ENCODE measurements at places on chromosomes 11 and 22. TPM values are rescaled to one million over a fixed set of nuclear protein-coding genes. Genes with fewer than 3 reads are reported as not detected.

POU2AF2 gene
- not detected for total RNA-seq

OR52E8 gene
- not detected for total RNA-seq

TRPC6 gene
- total RNA-seq, result not detected

KMT2A gene
- 94.1 TPM for total RNA-seq

FOLR1 gene
- not detected for total RNA-seq

OR56A5 gene
- total RNA-seq, result not detected

MOGAT2 gene
- not detected for total RNA-seq

WNT11 gene
- total RNA-seq, result not detected

BUD13 gene
- 34.9 TPM for total RNA-seq

YAP1 gene
- not detected for total RNA-seq

SYCE3 gene
- total RNA-seq, result not detected

PLEKHA7 gene
- 2.0 TPM for total RNA-seq

ROBO4 gene
- total RNA-seq, result 0.20 TPM

GDPD4 gene
- total RNA-seq, result not detected

CCDC87 gene
- 0.07 TPM for total RNA-seq

MISFA gene
- total RNA-seq, result 2.6 TPM

KRTAP5-6 gene
- total RNA-seq, result not detected

IFITM5 gene
- total RNA-seq, result not detected

PGA3 gene
- total RNA-seq, result not detected

LRRC56 gene
- total RNA-seq, result 2.2 TPM

DRD4 gene
- total RNA-seq, result 0.39 TPM

PKP3 gene
- not detected for total RNA-seq

KRTAP5-9 gene
- 0.18 TPM for total RNA-seq

NDUFS8 gene
- total RNA-seq, result 123 TPM

FAM227A gene
- total RNA-seq, result 0.11 TPM

FIBIN gene
- total RNA-seq, result not detected

HBB gene
- total RNA-seq, result not detected

UPK3A gene
- not detected for total RNA-seq

NCR3LG1 gene
- 1.0 TPM for total RNA-seq

TTC38 gene
- total RNA-seq, result 18.6 TPM

OR8B4 gene
- not detected for total RNA-seq

PTPRCAP gene
- total RNA-seq, result 308 TPM

OR5P2 gene
- not detected for total RNA-seq

CCDC116 gene
- 0.23 TPM for total RNA-seq

TNNT3 gene
- 4.9 TPM for total RNA-seq

FGF4 gene
- total RNA-seq, result not detected

ZBTB16 gene
- 13.7 TPM for total RNA-seq

MCM5 gene
- 273 TPM for total RNA-seq

KDM4E gene
- not detected for total RNA-seq

MSANTD4 gene
- 16.5 TPM for total RNA-seq

IRAG1 gene
- not detected for total RNA-seq

ISX gene
- not detected for total RNA-seq

CYB5R2 gene
- 1.7 TPM for total RNA-seq

MMP13 gene
- not detected for total RNA-seq

FOSL1 gene
- total RNA-seq, result 3.7 TPM

CD3D gene
- 495 TPM for total RNA-seq

MYOD1 gene
- total RNA-seq, result not detected

USP2 gene
- total RNA-seq, result 0.41 TPM

RIBC2 gene
- total RNA-seq, result 14.0 TPM

SCN3B gene
- not detected for total RNA-seq

KRTAP5-1 gene
- total RNA-seq, result not detected

UBQLNL gene
- 0.18 TPM for total RNA-seq
